ENCODE measurements at places on chromosomes 3 and 15. TPM values are rescaled to one million over a fixed set of nuclear protein-coding genes. Genes with fewer than 3 reads are reported as not detected.

NR2E3 gene
- total RNA-seq, result 0.20 TPM

SCN5A gene
- 0.47 TPM for total RNA-seq

PYDC2 gene
- not detected for total RNA-seq

MRPL3 gene
- 65.4 TPM for total RNA-seq

WNT7A gene
- not detected for total RNA-seq

PP2D1 gene
- not detected for total RNA-seq

COL8A1 gene
- total RNA-seq, result 2.3 TPM

GHRL gene
- total RNA-seq, result 1.1 TPM

STRIT1 gene
- not detected for total RNA-seq

ANKRD28 gene
- total RNA-seq, result 47.0 TPM

- DNase-seq, result no peak
Measured at GRCh38 chr3:46383951-46384330, 13.2 kb downstream of the CCR5 start.

DNA sequence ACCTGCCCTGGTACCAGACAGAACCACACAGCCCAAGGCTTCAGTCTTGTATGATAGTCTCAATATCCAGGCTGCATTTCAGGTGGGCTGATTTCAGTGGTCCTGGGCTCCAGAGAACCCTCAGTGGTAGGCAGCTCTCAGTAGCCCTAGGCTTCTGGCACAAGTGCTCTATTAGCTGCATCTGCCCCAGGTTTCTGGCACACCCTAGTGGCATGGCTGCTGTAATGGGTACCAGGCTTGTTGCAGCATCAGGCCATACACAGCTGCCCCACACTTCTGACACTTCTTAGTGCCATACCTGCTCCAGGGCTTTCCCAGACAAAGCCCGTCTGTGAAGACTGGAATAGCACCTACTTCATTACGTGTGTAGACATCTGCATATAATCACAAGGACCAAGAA lies 1062.2 kb upstream of the EPHA6 start:
- DNase-seq, result no peak

GRCh38 chr3:63450634-63451363 lies 172.7 kb downstream of the SYNPR start:
- no peak for DNase-seq

- no peak for DNase-seq
Measured at GRCh38 chr3:45657853-45658252, 31.3 kb upstream of the SACM1L start.

GRCh38 chr3:11099306-11099705 lies 55.0 kb upstream of the HRH1 start:
- no peak for DNase-seq

- no peak for DNase-seq
Measured at GRCh38 chr3:139940622-139941021, 5.6 kb downstream of the CLSTN2 start.

DNA sequence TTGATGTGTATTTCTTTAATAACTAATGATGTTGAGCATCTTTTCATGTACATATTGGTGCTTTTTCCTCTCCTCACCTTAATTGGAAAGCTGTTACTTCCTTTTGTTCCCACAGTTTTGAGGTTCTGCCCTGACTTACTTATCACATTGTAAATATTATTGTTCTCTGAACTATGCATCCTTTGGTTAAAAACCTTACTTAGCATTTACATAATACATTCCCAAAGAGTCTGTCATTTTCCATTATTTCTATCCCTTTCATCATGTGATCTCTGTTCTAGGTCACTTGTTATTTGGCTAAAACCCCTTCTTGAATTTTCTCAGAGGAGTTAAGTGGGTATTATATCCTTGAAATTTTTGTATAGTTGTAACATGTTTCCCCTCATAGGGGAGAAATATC lies 33.0 kb downstream of the SLC12A6 start:
- no peak for DNase-seq

DNA sequence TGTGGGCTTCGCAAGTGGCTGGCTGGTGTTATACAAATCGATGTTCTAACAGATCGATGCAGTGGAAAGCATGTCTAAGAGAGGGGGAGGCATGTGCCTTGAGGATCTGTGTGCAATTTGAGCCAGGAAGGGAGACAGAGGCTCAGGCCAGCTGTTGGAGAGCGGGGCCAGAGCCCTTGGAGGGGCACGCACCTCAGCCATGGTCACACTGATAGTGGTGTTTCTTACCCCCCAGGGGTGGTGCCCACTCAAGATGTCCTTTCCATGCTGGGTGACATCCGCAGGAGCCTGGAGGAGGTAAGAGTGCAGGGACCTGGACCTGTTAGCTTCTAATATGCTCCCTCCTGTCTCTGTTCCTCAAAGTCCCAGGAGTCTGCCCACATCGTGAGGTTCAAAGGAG lies 3.8 kb upstream of the ABTB1 start:
- no peak for DNase-seq

- DNase-seq, result no peak
Measured at GRCh38 chr3:117843356-117843755, 1133.8 kb downstream of the TUSC7 start.

- peak; percentile 63 for DNase-seq
Measured at GRCh38 chr3:138833899-138834595, 681 bp downstream of the PIK3CB start.

GRCh38 chr3:150370122-150370602 lies 37.9 kb upstream of the TSC22D2 start:
- peak; percentile 50 for DNase-seq

- no peak for DNase-seq
Measured at GRCh38 chr3:126816986-126817777, 113.1 kb downstream of the CHCHD6 start.

DNA sequence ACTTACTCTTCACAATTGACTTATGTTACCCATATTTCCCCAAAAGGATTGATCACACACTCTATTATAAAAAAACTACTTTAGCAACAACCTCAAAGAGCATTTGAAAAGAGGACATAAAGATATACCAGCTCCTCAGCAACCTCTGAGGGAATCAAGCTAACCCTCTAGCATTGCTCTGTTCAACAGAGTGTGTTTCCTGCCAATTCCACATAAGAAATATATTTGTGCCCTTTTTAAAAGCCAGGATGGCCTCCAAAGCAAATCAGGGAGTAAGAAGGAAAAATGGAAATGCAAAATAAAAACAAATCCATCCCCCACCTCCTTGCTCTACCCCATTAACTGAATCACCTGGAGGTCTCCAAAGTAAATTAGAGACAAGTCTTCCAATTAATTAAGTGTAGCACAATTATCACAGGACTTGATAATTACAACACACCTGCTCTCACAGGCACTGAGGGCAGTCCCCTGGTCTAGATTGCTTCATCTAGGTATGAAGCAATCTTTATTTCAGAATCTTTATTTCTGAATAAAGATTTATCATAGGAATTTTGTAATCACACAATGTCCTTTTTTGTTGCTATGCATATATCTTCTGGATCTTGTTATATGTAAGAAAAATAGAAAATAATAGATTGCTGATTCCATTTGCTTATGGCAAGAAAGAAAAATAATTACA lies 34.8 kb downstream of the GPR176 start:
- DNase-seq, result no peak

DNA sequence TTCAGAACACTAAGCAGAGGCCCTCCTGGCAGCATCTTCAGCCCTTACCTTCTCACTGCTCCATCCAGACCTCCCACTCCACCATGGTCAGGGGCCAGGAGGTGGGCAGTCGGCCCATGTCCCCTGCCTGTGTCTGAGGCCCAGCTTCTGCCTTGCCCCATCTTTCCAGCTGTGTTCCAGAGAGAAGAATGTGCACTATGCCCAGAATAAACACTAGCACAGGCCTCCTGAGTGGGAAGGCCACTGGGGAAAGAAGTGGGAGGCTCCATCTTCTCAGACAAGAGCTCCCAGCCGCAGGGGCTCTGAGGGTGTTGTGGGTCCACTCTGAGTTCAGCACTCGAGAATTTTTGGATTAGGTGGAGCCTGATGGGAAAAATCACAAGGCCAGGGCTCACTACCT lies 44.5 kb downstream of the ADCY5 start:
- DNase-seq, result no peak

DNA sequence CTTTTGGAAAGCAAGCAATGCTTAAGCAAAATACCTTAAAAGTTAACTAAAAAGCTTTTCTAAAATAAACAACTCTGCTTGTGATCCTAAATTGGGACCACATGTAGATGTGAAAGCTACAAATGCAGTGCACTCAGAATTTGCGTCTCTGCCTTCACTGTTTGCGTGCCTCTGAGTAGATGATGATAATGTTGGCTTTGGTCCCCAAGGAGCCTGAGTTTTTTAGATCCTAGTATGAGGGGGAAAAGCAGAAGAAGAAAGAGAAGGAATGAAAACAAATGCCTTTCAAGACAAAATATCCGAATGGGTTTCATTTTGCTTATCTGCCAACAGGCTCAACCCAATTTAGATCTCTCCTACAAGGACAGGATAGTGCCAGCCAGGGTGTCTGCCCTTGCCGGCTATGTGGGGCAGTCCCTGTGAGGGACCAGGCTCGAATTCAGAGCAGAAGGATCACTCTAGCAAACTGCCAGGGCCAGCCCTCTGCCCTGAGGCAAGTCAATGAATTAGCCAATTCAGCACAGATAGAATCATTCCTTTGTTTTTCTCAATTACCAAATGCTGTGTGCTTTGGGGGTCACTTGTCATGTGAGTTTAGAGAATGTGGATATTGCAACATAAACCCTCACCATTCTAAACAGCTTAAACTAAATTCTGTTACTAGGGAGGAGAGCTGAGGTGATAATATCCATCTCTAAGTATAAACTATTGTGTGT lies 28.5 kb downstream of the SCG5 start:
- no peak for DNase-seq

- no peak for DNase-seq
Measured at GRCh38 chr3:58329150-58329921, 3.4 kb upstream of the PXK start.

GRCh38 chr3:165529451-165529850 lies 307.8 kb downstream of the BCHE start:
- no peak for DNase-seq

- no peak for DNase-seq
Measured at GRCh38 chr3:23889386-23889785, 27.4 kb downstream of the NKIRAS1 start.

DNA sequence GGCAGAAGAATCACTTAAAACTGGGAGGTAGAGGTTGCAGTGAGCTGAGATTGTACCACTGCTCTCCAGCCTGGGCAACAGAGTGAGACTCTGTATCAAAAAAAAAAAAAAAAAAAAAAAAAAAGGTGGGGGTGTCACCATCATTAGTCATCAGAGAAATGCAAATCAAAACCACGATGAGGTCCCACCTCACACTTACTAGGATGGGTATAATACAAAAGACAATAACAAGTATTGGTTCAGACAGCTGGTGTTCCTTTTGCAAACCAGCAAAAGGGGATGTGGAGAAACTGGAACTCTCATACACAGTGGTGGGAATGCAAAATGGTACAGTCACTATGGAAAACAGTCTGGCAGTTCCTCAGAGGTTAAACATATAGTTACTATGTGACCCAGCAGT lies 78.7 kb upstream of the TSC22D2 start:
- no peak for DNase-seq

GRCh38 chr15:65824031-65824743 lies 32.1 kb upstream of the DENND4A start:
- DNase-seq, result peak; percentile 40

GRCh38 chr3:44584646-44585501 lies at the start of gene ZNF660:
ZNF660 (plus strand) TSS chr3:44584964; CDS start chr3:44594194, 9,230 bp downstream.
- DNase-seq, result peak; percentile 48

GRCh38 chr3:127459891-127460290 lies 130.6 kb downstream of the TPRA1 start:
- no peak for DNase-seq

- no peak for DNase-seq
Measured at GRCh38 chr3:97736928-97737327, 27.6 kb upstream of the ARL6 start.

DNA sequence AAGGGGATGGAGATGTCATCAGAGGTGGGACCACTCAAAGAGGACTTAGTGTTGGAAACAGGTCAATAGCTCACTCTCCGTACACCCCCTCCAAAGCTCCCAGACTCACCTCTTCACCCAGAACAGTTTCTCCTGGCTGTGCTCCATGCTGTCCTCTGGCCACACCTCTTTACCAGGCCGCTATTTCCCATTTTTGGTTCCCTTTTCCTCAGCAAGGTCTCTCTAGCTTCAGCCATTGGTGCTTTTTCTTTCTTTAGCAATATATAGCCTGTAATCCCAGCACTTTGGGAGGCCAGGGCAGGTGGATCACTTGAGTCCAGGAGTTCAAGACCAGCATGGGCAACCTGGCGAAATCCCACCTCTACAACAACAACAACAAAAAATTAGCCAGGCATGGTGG lies 123.6 kb upstream of the SMAD3 start:
- peak; percentile 21 for DNase-seq

DNA sequence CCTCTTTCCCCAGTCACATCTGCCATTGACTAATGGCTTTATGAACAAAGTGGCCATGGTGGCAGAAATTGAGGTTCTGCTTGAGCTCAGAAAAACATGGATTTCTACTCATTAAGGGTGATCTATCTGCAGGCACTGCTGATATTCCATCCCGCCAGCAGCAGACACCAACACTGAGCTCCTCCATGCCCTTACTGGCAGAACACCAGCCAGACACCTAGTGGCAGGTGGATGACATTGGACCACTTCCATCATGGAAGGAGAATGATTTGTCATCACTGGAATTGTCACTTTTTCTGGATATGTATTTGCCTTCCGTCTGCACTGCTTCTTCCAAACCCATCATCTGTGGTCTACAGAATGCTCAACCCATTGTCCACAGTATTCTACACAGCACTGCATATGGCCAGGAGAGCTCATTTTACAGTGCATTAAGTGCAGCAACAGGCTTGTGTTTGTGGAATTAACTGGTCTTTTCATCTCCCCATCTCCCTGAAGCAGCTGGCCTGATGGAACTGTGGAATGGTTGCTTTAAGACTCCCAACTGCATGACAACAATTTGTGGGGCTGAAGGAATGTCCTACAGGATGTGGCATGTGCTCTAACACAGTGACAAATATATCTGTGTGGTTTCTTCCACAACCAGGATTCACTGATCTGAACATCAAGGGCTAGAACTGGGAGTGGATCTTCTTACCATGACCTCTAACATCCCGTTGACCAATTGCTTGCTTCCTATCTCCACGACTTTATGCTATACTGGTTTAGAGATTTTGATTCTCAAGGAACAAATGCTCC lies 103.4 kb downstream of the WNT7A start:
- no peak for DNase-seq

DNA sequence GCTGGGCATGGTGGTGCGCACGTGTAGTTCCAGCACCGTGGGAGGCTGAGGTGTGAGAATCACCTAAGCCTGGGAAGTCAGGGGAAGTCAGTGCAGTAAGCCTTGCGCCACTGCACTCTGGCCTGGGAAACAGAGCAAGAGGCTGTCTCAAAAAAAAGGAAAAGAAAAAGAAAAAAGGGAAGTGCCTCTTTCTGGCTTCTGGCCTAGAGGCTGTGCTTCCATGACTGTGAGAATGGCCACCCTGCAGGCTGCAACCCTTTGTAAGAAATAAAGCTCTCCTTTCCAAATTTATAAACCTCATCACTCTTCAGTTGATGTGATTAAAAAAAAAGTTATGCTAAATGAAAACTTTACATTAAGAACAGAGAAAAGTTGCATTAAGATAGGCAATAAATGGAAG lies 774.3 kb downstream of the TUSC7 start:
- no peak for DNase-seq

- DNase-seq, result no peak
Measured at GRCh38 chr3:2567451-2567850, 468.8 kb downstream of the CNTN4 start.

GRCh38 chr3:8992199-8992598 lies 28.9 kb upstream of the RAD18 start:
- DNase-seq, result no peak

- DNase-seq, result no peak
Measured at GRCh38 chr3:112086875-112087524, 811 bp downstream of the C3orf52 start.

Measured in left colon (tissue), 2 donors.